ENCODE measurements at places on chromosomes 11 and 22. TPM values are rescaled to one million over a fixed set of nuclear protein-coding genes. Genes with fewer than 3 reads are reported as not detected.

BBOX1 gene
- 3.7 TPM for polyA plus RNA-seq

KCNE3 gene
- not detected for polyA plus RNA-seq

UCP3 gene
- 0.58 TPM for polyA plus RNA-seq

RANGAP1 gene
- 2.4 TPM for polyA plus RNA-seq

GGTLC2 gene
- not detected for polyA plus RNA-seq

SLC22A8 gene
- polyA plus RNA-seq: not detected
